ENCODE measurements at places on chromosomes 16 and 17. TPM values are rescaled to one million over a fixed set of nuclear protein-coding genes. Genes with fewer than 3 reads are reported as not detected.

GRCh38 chr17:2957631-2958286 is 105.6 kb downstream of the OR1D5 start:
- H3K4me1 ChIP-seq, result peaks cover 22% of the 10 kb centered on the region
- no peaks in the 10 kb centered on the region for H3K36me3 ChIP-seq
- no peak for DNase-seq
- no peak overlapping the region for H3K4me3 ChIP-seq
- no peak overlapping the region for H3K27ac ChIP-seq

GRCh38 chr17:79464318-79465010 is 146.4 kb downstream of the RBFOX3 start:
- H3K27ac ChIP-seq, result no peak overlapping the region
- H3K4me3 ChIP-seq, result no peak overlapping the region
- no peak for DNase-seq
- no peaks in the 10 kb centered on the region for H3K4me1 ChIP-seq

GRCh38 chr17:71505981-71506380 is 614.8 kb upstream of the SOX9 start:
- H3K4me3 ChIP-seq, result no peak overlapping the region
- no peaks in the 10 kb centered on the region for H3K4me1 ChIP-seq
- H3K27me3 ChIP-seq, result no peaks in the 10 kb centered on the region
- no peak for DNase-seq
- no peak overlapping the region for H3K27ac ChIP-seq

DNA sequence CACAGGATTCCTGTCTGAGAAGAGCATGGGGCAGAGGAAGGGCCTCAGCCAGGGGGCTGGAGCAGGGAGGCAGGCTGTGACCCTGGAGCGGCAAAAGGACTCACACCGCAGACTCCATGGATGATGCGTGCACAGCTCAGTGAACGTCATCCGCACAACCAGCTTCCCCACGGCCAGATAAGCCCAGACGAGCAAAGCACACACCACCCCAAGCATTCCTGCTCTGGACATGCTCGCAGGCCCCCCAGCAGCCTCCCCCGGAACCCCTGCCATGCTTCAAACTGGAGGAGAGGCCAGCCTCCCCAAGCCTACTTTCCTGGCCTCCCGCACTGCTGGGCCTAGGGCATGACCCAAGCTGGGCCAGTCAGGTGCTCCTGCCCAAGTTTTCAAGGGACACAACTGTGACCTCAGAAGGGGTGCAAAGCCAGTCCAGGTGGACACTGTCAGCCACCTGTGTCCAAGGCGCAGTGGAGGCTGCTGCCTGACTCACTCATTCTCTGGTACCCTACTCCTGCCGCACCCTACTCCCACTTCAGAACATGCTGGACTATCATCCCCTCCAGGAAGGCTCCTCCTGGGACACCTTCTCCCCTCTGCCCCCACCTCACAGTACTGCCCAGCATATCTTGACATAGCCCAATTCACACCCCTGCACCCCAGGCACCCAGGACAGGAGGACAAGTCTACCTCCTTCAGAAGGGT is 4.8 kb downstream of the BCAR1 start:
- peaks cover 51% of the 10 kb centered on the region for H3K27me3 ChIP-seq
- H3K36me3 ChIP-seq, result no peaks in the 10 kb centered on the region
- peaks cover 9% of the 10 kb centered on the region for H3K4me1 ChIP-seq

DNA sequence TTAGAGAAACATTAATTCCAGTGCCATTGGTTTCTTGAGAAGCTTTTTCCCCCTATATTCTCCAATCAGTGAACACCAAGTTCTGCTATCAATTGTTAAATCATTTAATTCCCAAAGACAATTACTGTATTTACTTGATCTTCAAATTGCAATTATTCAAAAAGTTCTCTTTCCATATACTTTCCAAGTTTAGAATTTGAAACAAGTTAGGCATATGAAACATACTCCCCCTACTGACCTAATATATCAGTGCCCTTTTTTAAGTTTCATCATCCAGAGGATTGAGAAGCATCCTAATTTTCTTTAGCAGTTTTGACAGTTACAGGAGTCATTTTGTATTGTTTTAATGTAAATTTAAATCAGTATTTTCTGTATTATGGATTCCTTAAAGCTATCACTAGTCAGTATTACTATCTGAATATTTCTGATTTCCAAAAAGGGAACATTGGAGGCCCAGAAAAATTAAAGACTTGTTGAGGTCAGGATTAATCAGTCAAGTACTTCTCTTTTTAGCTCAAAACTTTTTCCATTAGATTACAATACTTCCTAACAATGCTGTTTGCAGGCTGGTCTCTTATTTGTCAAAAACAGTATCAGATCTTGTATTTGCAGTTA is 16.3 kb downstream of the MEIOC start:
- no peak for DNase-seq
- H3K36me3 ChIP-seq, result peaks cover 9% of the 10 kb centered on the region
- H3K4me3 ChIP-seq, result no peak overlapping the region
- no peak overlapping the region for H3K27ac ChIP-seq

- H3K36me3 ChIP-seq, result no peaks in the 10 kb centered on the region
- H3K4me3 ChIP-seq, result no peak within 1 kb of the TSS
- no peaks in the 10 kb centered on the region for H3K4me1 ChIP-seq
- H3K27ac ChIP-seq, result no peak within 1 kb of the TSS
Observed at GRCh38 chr16:27066668-27067537, at the start of gene C16orf82. Gene C16orf82 (plus strand): TSS chr16:27066927.

- no peak for DNase-seq
- H3K4me1 ChIP-seq, result peaks cover 20% of the 10 kb centered on the region
- peak overlapping the region; percentile 90 for H3K4me3 ChIP-seq
- H3K27me3 ChIP-seq, result peaks cover 5% of the 10 kb centered on the region
- no peaks in the 10 kb centered on the region for H3K36me3 ChIP-seq
- peak overlapping the region; percentile 85 for H3K27ac ChIP-seq
Observed at GRCh38 chr17:47732399-47733046, 513 bp upstream of the TBX21 start.

- no peak overlapping the region for H3K4me3 ChIP-seq
- no peak overlapping the region for H3K27ac ChIP-seq
- peaks cover 7% of the 10 kb centered on the region for H3K27me3 ChIP-seq
- no peaks in the 10 kb centered on the region for H3K4me1 ChIP-seq
- no peak for DNase-seq
- H3K36me3 ChIP-seq, result no peaks in the 10 kb centered on the region
Observed at GRCh38 chr17:10380631-10381408, 8.0 kb upstream of the MYH13 start.

GRCh38 chr17:57556977-57557376 is 188.1 kb downstream of the CCDC182 start:
- H3K27me3 ChIP-seq, result no peaks in the 10 kb centered on the region
- H3K4me3 ChIP-seq, result no peak overlapping the region
- no peak for DNase-seq
- no peaks in the 10 kb centered on the region for H3K36me3 ChIP-seq

- H3K36me3 ChIP-seq, result no peaks in the 10 kb centered on the region
- H3K27me3 ChIP-seq, result peaks cover 14% of the 10 kb centered on the region
- no peak for DNase-seq
- no peaks in the 10 kb centered on the region for H3K4me1 ChIP-seq
Observed at GRCh38 chr16:23040246-23040645, 109.0 kb downstream of the USP31 start.

- no peaks in the 10 kb centered on the region for H3K36me3 ChIP-seq
- H3K27ac ChIP-seq, result no peak overlapping the region
- peaks cover 6% of the 10 kb centered on the region for H3K4me1 ChIP-seq
- H3K4me3 ChIP-seq, result no peak overlapping the region
- DNase-seq, result no peak
- peaks cover 12% of the 10 kb centered on the region for H3K27me3 ChIP-seq
Observed at GRCh38 chr16:71428883-71429282, 13.0 kb downstream of the TLE7 start.

GRCh38 chr17:12656354-12656753 is 9.3 kb upstream of the MYOCD start:
- H3K4me3 ChIP-seq, result no peak overlapping the region
- no peak overlapping the region for H3K27ac ChIP-seq
- peaks cover 4% of the 10 kb centered on the region for H3K27me3 ChIP-seq
- no peak for DNase-seq

- no peaks in the 10 kb centered on the region for H3K4me1 ChIP-seq
- H3K27ac ChIP-seq, result no peak within 1 kb of the TSS
Observed at GRCh38 chr17:82734987-82735866, at the start of gene FN3K. Gene FN3K (plus strand): TSS chr17:82735615. CDS start chr17:82735637, 22 bp downstream.

GRCh38 chr17:4465786-4466185 is 32.0 kb downstream of the SPNS3 start:
- H3K4me1 ChIP-seq, result peaks cover 3% of the 10 kb centered on the region
- H3K36me3 ChIP-seq, result peaks cover under 1% of the 10 kb centered on the region
- no peak overlapping the region for H3K27ac ChIP-seq
- DNase-seq, result no peak

- H3K27ac ChIP-seq, result no peak overlapping the region
- no peaks in the 10 kb centered on the region for H3K27me3 ChIP-seq
- no peak for DNase-seq
- no peak overlapping the region for H3K4me3 ChIP-seq
- H3K36me3 ChIP-seq, result no peaks in the 10 kb centered on the region
Observed at GRCh38 chr16:46715769-46716305, 26.4 kb downstream of the ORC6 start.

- no peak overlapping the region for H3K4me3 ChIP-seq
- H3K27ac ChIP-seq, result no peak overlapping the region
- H3K27me3 ChIP-seq, result peaks cover 22% of the 10 kb centered on the region
- no peak for DNase-seq
- H3K36me3 ChIP-seq, result no peaks in the 10 kb centered on the region
Observed at GRCh38 chr17:61474235-61474927, 22.2 kb downstream of the TBX4 start.

GRCh38 chr17:67049025-67049739 is 4.8 kb downstream of the CACNG1 start:
- no peaks in the 10 kb centered on the region for H3K4me1 ChIP-seq
- H3K27me3 ChIP-seq, result peaks cover 4% of the 10 kb centered on the region
- no peak for DNase-seq
- H3K4me3 ChIP-seq, result no peak overlapping the region
- H3K36me3 ChIP-seq, result peaks cover 18% of the 10 kb centered on the region

GRCh38 chr17:81039096-81039495 is 4.1 kb downstream of the BAIAP2 start:
- peaks cover 2% of the 10 kb centered on the region for H3K4me1 ChIP-seq
- DNase-seq, result no peak
- no peaks in the 10 kb centered on the region for H3K27me3 ChIP-seq
- no peaks in the 10 kb centered on the region for H3K36me3 ChIP-seq
- no peak overlapping the region for H3K4me3 ChIP-seq
- no peak overlapping the region for H3K27ac ChIP-seq

The FAM222B gene
- polyA plus RNA-seq, result 9.2 TPM

The SMIM36 gene
- polyA plus RNA-seq, result not detected

The CDH3 gene
- polyA plus RNA-seq, result not detected

The ITGB4 gene
- polyA plus RNA-seq, result 1.4 TPM

The KRT32 gene
- not detected for polyA plus RNA-seq

The TBCD gene
- polyA plus RNA-seq, result 91.9 TPM

The MMP28 gene
- 30.1 TPM for polyA plus RNA-seq
